Caki2 (cell line): ENCODE measurements at places on chromosomes 12 and 14.

- DNase-seq = no peak
Observed at GRCh38 chr14:90520326-90520725, 123.5 kb downstream of the CALM1 start.

DNA sequence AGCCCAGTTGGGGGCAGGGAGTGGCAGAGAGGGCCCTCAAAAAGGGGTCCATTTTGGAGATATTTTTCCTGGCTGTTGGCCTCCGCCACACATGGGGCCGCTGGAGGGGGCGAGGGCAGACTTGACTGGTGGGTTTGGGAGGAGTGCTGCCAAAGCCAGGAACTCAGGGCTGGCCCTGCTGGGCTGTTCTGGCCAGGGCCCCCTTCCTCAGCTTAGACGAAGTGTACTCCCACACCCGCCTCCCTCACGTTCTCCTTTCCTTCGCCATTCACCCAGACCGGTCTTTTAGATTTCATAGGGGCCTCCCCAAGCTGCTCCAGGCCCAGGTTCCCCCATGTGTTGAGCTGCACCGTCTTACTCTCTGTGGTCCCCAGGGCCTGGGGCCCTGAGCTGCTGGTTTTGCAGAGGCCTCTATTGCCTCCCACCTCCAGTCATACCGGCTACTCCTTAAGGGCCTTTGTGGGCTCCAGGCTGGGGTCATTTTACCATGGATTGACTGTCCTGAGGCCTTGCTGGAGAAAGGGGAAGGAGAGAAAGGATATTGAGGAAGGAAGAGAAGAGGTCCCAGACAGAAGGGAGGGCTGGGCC is 1.3 kb downstream of the KRT7 start:
- DNase-seq = no peak

DNA sequence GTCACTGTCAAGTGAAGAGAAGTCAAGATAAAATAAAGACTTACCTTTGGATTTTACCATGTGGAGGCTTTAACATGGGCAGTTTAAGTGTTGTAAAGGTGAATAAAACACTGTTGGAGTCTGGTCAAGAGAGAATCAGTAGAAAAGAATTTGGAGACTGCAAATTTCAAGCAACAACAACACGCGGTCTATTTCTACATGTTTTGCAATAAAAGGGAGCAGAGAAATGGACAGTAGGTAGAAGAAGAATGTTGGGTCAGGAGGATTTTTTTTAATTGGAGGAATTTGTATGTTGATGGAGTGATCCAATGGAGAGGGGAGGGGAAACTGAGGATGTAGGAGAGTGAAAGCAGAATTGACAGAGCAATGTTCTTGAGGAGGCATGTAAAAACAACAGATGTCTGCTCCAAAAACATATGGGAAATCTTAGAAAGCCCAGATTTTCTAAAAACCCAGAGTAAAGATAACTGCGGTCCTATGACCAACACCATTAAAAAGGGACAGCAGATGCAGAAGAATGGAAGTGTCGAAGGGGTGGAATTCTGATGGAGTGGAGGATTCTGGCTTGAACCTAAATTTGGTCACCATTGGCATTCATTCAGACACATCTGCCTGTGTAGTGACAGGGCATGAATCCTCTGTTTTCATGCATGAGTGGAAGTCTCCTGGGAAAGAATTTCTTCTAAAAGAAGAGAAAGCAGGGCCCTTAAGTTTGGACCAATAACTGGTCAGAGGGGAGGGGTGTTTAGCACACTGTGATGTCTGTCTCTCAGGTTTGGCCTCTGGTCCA is 68.0 kb upstream of the OSBPL8 start:
- no peak for DNase-seq

- DNase-seq = no peak
Observed at GRCh38 chr12:5796171-5796958, 148.7 kb downstream of the ANO2 start.

DNA sequence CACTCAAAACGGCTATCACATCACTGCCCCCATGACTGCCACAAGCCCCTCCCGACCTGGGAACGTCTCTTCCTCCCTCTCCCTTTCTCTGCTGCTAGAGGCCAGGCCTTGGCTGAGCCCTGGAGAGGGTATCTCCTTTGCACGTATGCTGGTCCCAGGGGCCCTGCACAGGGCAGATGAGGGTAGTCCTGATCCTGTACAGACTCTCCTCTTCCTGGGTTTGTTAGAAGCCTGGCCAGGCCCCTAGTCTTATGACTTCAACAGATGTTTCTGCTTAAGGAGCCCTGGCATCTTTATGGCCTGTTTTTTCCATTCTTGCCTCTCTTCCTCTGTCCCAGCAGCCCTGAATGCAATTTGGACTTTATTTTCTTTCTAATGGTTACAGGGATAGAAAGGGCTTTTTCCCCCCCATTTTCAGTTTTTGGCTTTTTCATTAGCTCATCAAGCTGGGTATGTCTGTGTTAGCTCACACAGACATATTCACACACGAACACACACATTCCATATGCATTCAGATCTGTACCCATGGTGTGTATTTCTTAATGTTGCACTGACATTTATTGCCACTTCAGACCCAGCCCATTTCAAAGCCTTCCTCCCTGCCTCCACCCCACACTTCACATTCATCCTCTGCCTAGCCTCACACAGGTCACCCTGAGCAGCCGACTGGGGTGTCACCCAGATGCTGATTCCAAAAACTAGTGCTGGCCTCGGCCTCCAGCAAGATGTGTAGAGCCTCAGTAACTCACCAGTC is 203.2 kb downstream of the ZFP36L1 start:
- no peak for DNase-seq

- no peak for DNase-seq
Observed at GRCh38 chr14:79411403-79412174, 799.7 kb downstream of the DIO2 start.

DNA sequence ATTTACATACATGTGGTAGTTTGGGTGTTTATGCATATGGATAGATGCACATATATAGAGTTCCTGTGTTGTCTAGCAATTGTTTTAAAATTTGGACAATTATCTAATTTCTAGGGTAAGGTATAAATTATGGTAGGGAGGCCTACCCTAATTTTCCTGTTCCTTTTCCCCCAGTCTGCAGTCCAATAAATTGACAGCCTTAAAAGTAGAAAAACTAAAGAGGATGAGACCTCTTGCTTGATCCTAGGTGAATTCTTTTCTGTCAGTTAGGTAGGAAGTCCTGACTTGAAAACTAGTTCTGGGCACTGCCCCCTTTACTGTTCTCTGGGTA is 2.1 kb upstream of the CDKN1B start:
- DNase-seq = no peak

DNA sequence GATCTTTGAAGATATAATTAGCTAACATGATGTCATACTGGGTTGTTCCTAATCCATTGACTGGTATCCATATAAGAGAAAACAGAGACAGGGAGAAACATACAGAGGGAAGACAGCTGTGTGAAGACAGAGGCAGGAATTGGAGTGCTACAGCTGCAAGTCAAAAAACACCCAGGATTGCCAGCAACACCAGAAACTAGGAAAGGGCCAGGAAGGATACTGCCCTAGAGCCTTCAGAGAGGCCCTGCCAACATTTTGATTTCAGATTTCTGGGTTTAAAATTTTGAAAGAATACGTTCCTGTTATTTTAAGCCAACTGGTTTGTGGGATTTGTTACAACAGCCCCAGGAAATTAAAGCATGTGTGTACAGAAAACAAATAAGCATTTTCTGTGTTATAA is 473.7 kb upstream of the FLRT2 start:
- DNase-seq = no peak

DNA sequence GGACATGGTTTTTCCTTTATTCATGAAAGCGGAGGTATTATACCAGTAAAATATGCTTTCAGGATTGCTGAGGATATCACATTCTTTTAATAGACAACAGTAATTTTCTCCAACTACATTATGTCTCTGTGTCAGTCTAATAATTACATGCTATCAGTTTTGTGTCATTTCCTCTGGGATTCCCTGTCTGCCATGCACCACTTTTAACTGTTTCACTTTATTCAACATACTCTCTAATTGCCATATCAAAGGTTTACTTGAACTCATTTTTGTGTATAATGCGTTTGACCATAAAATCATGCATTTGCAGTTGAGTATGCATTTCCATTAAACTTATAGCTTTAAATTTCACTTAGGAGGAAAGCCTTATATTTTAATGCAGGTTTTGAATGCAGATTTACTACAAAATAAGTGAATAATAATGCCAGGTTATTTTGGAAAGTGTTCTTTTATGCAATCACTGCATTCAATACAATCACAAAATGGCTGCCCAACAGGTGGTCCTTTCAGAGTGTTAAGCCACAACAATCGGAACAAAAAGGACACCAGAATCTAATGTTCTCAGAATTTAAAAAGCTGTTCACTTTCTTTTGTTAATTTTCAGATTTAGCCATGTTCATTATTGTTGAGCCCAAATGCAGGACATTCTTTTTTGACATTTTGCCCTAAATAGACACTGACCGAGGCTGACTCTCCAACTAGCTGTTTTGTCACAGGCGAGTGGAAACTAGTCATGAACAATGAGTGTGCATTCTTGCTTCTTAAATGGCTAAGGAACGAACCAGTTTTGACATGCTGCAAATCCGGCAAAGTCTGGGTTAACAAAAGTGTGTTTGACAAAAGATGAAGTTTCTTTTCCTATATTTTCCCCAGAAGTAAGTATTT is 40.9 kb downstream of the MBIP start:
- DNase-seq = no peak

- no peak for DNase-seq
Observed at GRCh38 chr12:67052981-67053380, 216.2 kb upstream of the CAND1 start.

DNA sequence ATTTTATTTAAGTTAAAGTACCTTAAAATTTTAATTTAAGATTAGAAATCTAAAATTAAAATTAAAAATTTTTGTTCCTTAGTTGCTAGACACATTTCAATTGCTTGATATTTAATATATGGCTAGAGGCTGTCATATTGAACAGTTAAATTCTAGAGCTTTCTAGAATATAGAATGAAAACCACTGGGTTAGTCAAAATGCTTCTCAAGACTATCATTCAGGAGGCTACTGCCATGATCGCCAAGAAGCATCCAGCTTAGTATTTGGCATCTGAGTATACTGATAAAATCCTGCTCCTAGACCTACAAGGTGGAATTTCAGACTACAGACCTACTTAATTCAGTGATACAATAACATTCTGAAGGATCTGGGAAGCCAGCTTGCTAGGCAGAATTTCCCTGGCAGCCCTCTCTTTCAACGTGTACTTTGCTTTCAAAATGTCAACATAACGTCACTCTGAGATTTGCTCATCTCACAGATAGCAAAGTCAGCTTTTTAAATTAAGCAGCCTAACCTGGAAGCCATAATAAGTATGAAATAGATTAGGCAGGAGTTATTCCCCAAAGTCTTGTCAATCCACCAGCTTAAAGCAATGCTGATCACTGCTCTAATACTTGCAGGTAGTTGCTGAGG is 525.8 kb downstream of the FSCB start:
- DNase-seq = no peak

- DNase-seq = no peak
Observed at GRCh38 chr12:72313806-72314205, 41.6 kb downstream of the TRHDE start.

DNA sequence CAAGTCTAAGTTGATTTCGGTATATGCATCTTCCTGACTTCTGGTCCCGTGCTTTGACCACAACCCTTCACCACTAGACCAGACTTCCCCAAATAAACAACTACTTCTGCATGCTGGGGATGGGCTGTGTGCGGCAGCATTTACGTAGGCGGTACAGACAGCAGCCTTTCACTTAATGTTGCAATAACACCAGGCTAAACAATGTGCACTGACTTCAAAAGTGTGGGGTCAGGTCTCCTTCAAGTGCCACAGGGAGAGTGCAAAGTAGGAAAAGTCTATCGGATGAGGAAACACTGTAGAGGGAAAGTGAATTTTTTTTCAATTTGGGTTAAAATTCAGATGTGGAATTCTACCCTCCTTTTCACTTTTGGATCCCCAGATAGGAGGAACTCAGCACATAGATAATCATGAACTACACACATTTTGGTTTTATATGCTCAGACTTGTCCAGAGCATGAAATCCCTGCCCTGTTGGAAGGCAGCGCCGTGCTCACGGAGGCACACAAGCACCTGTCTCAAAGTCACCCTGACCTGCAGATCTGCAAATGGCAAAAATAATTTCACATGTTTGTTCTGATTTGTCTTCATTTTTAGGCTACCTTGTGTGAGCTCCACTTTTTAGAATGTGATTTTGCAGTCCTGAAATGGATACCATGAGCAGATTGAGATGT is 3.6 kb upstream of the FOS start:
- DNase-seq = no peak

- DNase-seq = no peak
Observed at GRCh38 chr14:70934084-70934483, 26.8 kb downstream of the PCNX1 start.

GRCh38 chr12:127987199-127987901 is 279.6 kb upstream of the TMEM132C start:
- DNase-seq = no peak

GRCh38 chr14:63678536-63678935 is 36.9 kb upstream of the WDR89 start:
- DNase-seq = no peak

GRCh38 chr12:53495903-53496751 is 3.1 kb downstream of the MAP3K12 start:
- DNase-seq = peak; percentile 93

GRCh38 chr12:6470375-6471163 is at the start of gene VAMP1:
VAMP1 (minus strand) TSS chr12:6470677; CDS start chr12:6470531, 146 bp downstream.
- DNase-seq = peak; percentile 99

DNA sequence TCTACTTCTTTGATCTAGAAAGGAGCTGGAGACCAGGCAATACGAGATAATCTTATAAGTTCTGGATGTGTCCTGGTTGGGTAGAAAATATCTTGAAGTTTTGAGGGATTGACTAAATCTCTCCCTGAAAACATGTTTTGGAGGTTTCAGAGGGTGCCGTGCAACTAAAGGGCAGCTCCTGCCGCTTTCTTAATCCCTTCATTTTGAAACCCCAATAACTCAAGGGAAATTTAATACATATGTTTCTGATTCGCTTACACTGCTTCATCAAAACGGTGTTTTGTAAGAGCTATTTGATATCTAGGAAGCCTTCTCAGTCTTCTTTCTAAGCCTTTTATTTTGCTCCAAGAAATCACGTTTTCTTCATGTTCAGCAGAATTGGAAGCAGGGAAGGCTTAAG is 129.0 kb downstream of the ASCL1 start:
- no peak for DNase-seq

GRCh38 chr12:94112121-94112520 is 36.3 kb upstream of the PLXNC1 start:
- no peak for DNase-seq

DNA sequence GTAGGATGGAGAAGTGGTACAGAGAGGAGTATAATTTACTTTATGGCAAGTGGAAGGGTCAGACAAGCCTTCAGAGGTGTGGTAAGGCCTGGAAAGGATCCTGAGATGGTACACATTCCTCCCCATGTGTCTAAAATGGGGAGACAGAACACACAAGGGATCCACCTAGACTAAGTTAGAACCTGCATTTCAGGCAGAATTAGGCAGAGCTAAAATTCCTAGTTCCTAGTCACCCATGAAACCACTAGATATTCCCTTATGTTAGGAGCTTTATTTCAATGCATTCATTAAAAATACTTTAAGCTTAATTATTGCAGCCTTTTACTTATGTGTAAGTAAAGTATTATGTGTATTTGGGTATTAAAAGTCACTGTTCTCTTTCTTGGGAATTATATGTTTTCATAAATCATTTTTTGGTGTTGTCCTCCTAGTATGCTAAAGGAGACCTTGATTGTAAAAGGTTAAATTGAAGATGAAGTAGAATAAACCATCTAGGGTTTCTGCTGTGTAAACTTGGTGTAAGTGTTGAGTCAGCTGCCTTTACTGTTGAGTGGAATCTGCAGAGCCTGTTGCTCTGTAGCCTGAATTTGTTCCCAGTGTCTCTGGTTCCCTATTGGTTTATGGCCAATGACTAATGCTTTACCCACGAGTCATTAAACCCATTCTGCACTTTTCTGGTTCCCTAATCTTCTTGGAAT is 423.2 kb downstream of the ATP23 start:
- DNase-seq = peak; percentile 89
